ENCODE measurements at places on chromosomes 3 and 15.

GRCh38 chr3:156711113-156711512 lies 36.7 kb downstream of the TIPARP start:
- peaks cover 59% of the 10 kb centered on the region for H3K36me3 ChIP-seq
- H3K27ac ChIP-seq, result no peak overlapping the region
- H3K4me3 ChIP-seq, result no peak overlapping the region
- no peak for DNase-seq
- H3K4me1 ChIP-seq, result peaks cover 14% of the 10 kb centered on the region
- no peaks in the 10 kb centered on the region for H3K27me3 ChIP-seq

GRCh38 chr3:188764609-188765008 lies 407.2 kb upstream of the TPRG1 start:
- H3K4me3 ChIP-seq, result no peak overlapping the region
- no peak overlapping the region for H3K27ac ChIP-seq
- no peak for DNase-seq
- no peaks in the 10 kb centered on the region for H3K4me1 ChIP-seq
- H3K27me3 ChIP-seq, result no peaks in the 10 kb centered on the region

DNA sequence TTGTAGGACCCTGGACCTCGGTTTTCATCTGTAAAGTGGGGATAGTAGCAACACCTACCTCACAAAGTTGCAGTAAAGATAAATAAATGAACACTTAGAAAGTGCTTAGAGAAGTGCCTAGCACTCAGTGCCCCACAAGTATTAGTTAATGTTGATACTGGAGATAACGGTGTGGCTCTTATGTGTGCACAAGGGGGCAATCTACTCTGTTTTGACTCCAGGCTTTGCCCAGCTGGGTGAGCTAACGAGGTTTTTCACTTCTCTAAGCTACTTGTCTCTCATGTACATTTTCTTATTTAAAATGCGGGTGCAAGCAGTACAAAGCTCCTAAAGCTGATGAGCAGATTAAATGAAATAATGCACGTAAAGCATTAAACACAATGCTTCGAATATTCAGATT lies 193.5 kb upstream of the ICE2 start:
- H3K4me3 ChIP-seq, result no peak overlapping the region
- H3K36me3 ChIP-seq, result no peaks in the 10 kb centered on the region
- H3K27ac ChIP-seq, result no peak overlapping the region
- peaks cover 8% of the 10 kb centered on the region for H3K4me1 ChIP-seq
- DNase-seq, result no peak

- no peaks in the 10 kb centered on the region for H3K36me3 ChIP-seq
- H3K27me3 ChIP-seq, result peaks cover 19% of the 10 kb centered on the region
- no peak overlapping the region for H3K27ac ChIP-seq
Observed at GRCh38 chr3:157046520-157046919, 113.4 kb downstream of the CCNL1 start.

GRCh38 chr15:92638291-92638708 lies 17.3 kb downstream of the FAM174B start:
- peaks cover 10% of the 10 kb centered on the region for H3K27me3 ChIP-seq
- H3K4me1 ChIP-seq, result peaks cover 2% of the 10 kb centered on the region
- no peak overlapping the region for H3K4me3 ChIP-seq
- DNase-seq, result no peak
- no peak overlapping the region for H3K27ac ChIP-seq

GRCh38 chr3:14133876-14134275 lies 9.0 kb downstream of the TMEM43 start:
- no peak overlapping the region for H3K4me3 ChIP-seq
- H3K27me3 ChIP-seq, result no peaks in the 10 kb centered on the region
- no peak overlapping the region for H3K27ac ChIP-seq
- no peak for DNase-seq
- peaks cover 2% of the 10 kb centered on the region for H3K4me1 ChIP-seq

DNA sequence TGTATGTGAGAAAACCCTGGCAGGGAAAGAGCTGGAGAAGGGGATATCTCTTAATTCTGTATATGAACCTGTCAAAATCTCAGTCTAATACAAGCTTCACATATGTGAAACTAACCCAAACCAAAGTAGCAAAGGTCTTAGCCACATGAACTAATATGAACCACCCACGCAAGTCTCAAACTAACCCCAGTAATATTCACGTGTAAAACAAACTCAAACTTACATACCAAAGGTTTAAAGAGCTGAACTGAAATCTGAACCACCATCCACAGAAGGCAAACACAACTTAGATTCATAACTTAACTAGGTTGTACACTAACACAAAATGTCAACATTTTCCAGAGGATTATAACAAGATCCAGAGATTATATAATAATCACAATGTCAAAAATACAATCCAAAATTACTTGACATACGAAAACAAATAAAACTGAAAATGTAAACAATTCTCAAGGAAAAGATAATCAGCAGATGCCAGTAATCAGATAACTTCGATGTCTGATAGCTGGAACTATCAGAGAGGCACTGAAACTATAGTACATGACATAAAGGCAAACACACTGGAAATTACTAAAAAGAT lies 64.1 kb downstream of the VPS13C start:
- no peaks in the 10 kb centered on the region for H3K27me3 ChIP-seq
- H3K4me3 ChIP-seq, result no peak overlapping the region
- peaks cover 52% of the 10 kb centered on the region for H3K36me3 ChIP-seq
- no peak overlapping the region for H3K27ac ChIP-seq
- DNase-seq, result no peak

DNA sequence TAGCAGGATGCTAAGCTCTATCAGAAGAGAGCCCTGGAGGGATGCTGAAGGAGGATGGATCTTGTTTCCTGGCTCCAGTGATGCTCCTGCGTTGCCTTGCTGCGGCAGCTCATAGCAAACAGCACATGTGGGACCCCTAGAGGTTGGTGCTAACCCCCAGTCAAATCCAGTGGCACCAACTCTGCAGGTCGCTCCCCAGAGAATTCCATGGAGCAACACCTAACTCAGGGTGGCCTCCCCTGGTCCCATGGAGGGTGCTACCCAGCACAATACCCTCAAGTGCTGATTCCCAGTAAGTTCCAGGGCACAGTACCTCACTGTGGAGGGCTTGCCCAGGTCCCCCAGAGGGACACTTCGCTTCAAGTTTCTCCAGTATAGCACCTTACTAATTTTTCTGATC lies 231.2 kb downstream of the NEK10 start:
- H3K27me3 ChIP-seq, result peaks cover 3% of the 10 kb centered on the region
- DNase-seq, result no peak
- H3K27ac ChIP-seq, result no peak overlapping the region
- no peak overlapping the region for H3K4me3 ChIP-seq
- no peaks in the 10 kb centered on the region for H3K36me3 ChIP-seq
- H3K4me1 ChIP-seq, result no peaks in the 10 kb centered on the region

DNA sequence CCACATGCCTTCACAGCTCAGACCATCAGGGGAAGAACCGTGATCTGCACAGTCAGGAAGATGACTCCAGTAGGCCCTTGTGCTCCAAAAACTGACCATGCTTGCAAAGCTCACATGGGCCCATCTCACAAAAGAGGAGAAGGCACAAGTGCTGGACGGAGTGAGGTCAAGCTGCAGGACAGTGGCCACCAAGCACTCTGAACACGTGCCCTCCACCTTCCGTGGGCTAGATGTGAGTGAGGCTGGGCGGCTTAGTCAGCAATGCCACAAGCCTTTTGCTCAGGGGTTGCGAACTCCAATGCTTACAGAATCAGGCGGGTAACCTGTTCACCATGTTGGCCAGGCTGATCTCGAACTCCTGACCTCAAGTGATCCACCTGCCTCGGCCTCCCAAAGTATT lies 70.9 kb downstream of the SCN5A start:
- H3K36me3 ChIP-seq, result no peaks in the 10 kb centered on the region
- H3K27me3 ChIP-seq, result no peaks in the 10 kb centered on the region
- H3K4me3 ChIP-seq, result no peak overlapping the region
- no peak overlapping the region for H3K27ac ChIP-seq

DNA sequence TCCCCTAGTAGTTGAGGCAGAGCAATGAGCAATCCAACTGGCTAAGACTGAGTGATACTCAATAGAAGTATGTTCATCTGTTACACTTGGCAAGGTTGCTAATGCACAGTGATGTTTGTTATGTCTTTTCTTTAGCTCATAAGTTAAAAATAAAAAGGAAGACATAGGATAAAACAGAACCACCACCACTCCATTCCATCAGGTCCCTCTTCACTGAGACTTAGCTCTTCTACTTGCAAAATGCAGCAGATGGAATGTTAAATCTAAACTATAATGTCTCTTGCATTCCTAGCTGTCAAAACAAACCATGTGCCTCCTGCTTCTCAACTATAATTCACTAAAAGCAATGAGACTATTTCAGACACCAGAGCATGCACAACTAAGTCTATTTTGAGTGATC lies 265.6 kb upstream of the UBE2E2 start:
- no peaks in the 10 kb centered on the region for H3K27me3 ChIP-seq
- no peaks in the 10 kb centered on the region for H3K4me1 ChIP-seq
- no peak overlapping the region for H3K27ac ChIP-seq
- DNase-seq, result no peak
- no peaks in the 10 kb centered on the region for H3K36me3 ChIP-seq
- H3K4me3 ChIP-seq, result no peak overlapping the region

- no peaks in the 10 kb centered on the region for H3K36me3 ChIP-seq
- no peak overlapping the region for H3K4me3 ChIP-seq
- DNase-seq, result no peak
Observed at GRCh38 chr3:54028372-54028771, 94.0 kb upstream of the CACNA2D3 start.

DNA sequence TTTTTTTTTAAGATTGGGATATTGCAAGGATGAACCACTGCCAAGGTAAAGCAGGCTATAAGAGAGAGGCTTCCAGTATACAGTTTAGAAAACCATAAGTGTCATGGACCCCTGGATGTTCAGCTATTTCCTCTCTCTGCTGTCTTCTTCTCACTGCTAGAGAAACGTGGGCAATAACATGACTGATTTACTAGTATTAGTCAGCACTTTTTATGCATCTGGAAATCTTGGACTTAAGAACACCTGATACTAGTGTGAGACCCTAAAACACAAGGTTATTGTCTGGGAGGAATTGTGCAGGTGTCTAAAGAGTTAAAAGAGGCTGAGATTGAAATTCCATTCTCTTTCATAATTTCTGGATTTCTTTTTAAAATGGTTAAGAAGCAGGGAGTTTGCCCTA lies 460.6 kb upstream of the MCTP2 start:
- no peaks in the 10 kb centered on the region for H3K4me1 ChIP-seq
- no peaks in the 10 kb centered on the region for H3K36me3 ChIP-seq
- no peak overlapping the region for H3K27ac ChIP-seq
- H3K4me3 ChIP-seq, result no peak overlapping the region

- peak overlapping the region; percentile 75 for H3K4me3 ChIP-seq
- peak overlapping the region; percentile 72 for H3K27ac ChIP-seq
- peak; percentile 84 for DNase-seq
- peaks cover 50% of the 10 kb centered on the region for H3K4me1 ChIP-seq
Observed at GRCh38 chr15:45456212-45457106, 66.1 kb downstream of the SLC30A4 start.

- peaks cover 57% of the 10 kb centered on the region for H3K27me3 ChIP-seq
- no peaks in the 10 kb centered on the region for H3K36me3 ChIP-seq
- H3K4me3 ChIP-seq, result no peak overlapping the region
- no peak for DNase-seq
Observed at GRCh38 chr15:66763186-66764071, 61.4 kb downstream of the SMAD6 start.

- H3K4me1 ChIP-seq, result peaks cover 5% of the 10 kb centered on the region
- no peaks in the 10 kb centered on the region for H3K27me3 ChIP-seq
- DNase-seq, result no peak
Observed at GRCh38 chr3:114709102-114709501, 415.3 kb downstream of the TIGIT start.

DNA sequence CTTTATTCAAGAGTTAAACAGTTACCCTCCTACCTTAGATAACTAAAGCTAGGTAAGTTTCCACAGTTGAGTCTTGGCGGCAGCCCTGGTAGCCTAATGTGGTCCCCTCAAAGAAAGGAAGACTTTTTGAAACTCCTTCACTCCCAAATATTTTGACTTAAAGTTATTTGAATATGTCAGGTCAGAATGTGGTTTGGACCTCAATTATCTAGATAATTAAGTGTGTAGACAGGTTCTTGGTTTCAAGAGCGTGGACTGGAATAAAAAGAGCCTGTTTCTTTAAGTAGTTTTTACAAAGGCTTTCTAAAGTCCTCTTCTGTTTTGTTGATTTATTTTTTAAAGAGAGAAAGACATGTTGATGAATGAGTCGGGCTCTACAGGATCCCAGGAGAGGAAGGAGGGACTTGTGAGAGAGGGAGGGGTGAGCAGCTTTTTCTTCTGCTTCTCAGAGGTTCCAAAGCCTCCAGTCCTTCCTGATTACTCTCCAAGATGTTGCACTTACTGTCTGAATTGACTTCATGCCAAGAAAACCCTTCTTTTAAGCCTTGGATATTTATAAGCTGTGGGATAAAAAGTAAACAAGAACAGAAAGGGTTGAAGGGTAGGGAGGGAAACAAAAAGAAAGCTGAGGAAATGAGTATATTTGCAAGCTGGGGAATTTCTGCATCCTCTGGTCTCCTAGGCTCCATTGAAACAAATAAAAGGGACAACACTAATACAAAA lies 457.4 kb downstream of the IGSF11 start:
- no peaks in the 10 kb centered on the region for H3K4me1 ChIP-seq
- H3K27ac ChIP-seq, result no peak overlapping the region
- DNase-seq, result no peak
- no peak overlapping the region for H3K4me3 ChIP-seq

GRCh38 chr3:53484984-53485383 lies 9.4 kb upstream of the CACNA1D start:
- H3K36me3 ChIP-seq, result no peaks in the 10 kb centered on the region
- H3K27me3 ChIP-seq, result peaks cover 15% of the 10 kb centered on the region
- H3K27ac ChIP-seq, result no peak overlapping the region
- DNase-seq, result no peak

DNA sequence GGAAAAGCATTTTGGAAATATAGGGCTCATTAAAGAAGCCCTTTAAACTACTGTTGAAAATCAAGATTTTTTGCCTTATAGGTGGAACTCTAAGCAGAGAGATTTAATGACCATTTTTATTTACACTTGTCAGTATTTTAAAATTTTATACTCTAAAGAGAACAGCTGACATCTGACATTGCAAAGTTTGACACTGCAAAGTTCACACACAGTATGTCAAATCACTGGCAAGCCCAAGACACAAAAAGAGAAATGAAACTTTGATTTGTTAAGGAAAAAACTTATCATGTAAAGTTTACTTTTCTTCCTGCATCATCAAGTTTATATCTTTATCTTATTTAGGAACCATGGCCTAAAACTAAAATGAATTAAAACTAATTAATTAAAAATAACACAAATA lies 40.2 kb downstream of the DPH6 start:
- DNase-seq, result no peak
- no peaks in the 10 kb centered on the region for H3K4me1 ChIP-seq
- no peak overlapping the region for H3K27ac ChIP-seq
- H3K36me3 ChIP-seq, result no peaks in the 10 kb centered on the region
- H3K27me3 ChIP-seq, result no peaks in the 10 kb centered on the region
